AG09319 (cell line): ENCODE measurements at places on chromosomes 3 and 15.

GRCh38 chr3:81173514-81173913, 587.9 kb downstream of the GBE1 start:
- no peak for DNase-seq

- DNase-seq, result no peak
Observed at GRCh38 chr3:107235193-107235927, 141.9 kb upstream of the CCDC54 start.

- DNase-seq, result no peak
Observed at GRCh38 chr15:91357011-91357410, 257.0 kb downstream of the SV2B start.

- DNase-seq, result no peak
Observed at GRCh38 chr3:52004163-52004787, 8.6 kb upstream of the RPL29 start.

- no peak for DNase-seq
Observed at GRCh38 chr3:150070271-150070670, 99.6 kb upstream of the PFN2 start.

- DNase-seq, result peak; percentile 66
Observed at GRCh38 chr15:38069511-38070011, 135.1 kb downstream of the TMCO5A start.

DNA sequence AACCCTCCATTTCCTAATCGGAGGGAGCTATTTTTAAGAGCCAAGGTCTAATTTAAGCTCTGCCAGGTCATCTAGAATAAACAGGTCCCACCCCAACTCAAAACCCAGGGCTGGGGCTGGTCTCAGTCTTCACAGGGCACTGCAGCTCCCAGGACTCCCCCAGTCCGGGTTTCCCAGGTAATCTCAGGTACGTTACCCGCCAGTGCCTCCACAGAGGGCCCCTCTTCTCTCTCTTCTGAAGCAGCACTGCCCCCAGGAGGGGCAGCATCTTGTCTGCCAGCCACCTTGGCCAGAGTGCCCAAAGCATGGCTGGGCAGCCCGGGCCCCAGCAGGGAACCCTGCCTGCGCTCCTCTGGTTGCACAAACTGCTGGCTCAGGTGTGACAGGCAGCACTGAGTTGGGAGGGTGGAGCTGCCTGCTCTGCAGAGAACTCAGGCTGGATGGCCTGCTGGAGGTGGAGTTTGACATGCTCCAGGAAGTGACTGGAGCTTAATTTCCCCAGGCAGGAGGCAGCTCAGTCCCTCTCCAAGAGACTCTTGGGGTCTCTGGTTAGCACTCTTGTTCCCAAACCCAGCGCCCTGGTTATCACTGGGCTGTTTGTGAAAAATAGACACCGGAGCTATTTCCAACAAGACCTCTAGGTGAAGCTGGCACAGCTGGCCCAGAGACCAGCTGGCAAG, at the start of gene PLA2G4F:
TSS of gene PLA2G4F (minus strand) at position 394 of the 680 bp plus-strand sequence. CDS start at position 307, 87 bp downstream.
- no peak for DNase-seq

DNA sequence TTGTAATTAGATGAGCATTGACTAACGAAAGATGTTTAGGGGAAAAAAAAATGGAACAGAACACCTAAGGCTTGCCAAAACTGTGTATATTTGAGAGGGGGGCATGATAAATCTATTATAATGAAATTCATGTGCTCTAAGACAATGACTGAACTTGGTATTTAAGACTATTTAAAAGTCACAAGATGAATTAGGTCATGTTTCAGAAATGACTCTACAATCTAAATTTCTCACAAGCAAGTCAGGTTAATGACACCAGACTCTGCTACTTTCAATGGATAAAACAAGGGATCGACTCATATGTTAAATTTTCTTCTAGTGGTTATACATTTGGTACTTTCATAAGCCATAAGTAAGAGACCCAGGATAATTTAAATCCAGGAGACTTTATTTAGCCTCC, 78.4 kb downstream of the DUT start:
- no peak for DNase-seq

GRCh38 chr3:168087539-168087938, 8.2 kb downstream of the GOLIM4 start:
- DNase-seq, result no peak

DNA sequence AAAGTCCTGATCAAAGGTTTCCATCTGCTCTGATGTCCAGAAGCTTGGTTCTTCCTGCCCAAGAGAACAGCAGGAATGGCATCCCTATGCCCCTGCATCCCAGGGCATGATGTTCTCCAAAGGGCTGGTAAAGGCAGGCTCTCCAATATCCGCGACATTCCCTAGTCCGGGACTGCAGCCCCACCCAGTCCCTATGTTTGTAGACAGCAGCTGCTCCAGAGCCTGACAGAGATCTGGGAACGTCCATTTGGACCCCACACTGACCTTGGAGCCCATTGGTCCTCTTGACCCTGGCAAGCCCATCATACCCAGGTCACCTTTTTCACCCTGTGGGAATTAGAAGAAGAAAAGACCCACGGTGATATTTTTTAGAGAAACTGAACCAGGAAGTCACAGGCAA, 46.3 kb downstream of the COLQ start:
- no peak for DNase-seq

DNA sequence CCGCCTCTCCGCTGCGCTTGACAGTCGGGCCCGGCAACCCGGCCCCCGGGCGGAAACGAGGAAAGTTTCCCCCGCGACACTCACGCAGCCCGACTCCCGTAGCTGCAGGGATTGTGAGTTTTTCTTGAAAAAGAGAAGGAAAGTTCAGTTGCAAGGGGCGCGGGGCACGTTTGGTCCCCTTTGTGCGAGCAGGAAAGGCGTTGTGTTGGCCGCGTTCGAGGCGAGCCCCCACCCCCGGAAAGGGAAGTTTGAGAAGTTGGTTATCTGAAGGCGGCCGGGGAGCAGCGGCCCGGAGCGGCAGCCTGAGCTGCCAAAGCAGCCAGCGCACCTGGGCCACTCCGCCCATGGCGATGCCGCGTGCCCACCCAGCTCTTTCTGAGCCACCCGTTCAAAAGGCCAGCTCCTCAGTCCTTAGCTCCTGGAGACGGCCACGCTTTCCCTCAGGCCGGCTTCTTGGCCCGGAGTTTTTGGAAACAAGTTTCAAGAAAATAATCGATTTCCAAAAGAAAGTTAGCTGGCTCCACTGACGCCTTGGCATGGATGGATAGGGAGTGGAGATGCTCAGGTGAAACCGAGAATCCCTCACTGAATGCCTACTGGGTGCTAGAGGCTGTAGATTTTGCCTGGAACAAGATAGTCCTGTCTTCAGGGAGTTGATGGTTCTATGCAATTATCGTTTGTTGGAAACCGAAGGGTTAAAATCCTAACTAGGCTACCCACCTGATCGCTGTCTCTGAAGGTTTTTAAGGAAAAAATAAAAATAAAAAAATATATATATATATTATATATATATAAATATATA, 832 bp downstream of the TGFBR2 start:
- DNase-seq, result no peak

DNA sequence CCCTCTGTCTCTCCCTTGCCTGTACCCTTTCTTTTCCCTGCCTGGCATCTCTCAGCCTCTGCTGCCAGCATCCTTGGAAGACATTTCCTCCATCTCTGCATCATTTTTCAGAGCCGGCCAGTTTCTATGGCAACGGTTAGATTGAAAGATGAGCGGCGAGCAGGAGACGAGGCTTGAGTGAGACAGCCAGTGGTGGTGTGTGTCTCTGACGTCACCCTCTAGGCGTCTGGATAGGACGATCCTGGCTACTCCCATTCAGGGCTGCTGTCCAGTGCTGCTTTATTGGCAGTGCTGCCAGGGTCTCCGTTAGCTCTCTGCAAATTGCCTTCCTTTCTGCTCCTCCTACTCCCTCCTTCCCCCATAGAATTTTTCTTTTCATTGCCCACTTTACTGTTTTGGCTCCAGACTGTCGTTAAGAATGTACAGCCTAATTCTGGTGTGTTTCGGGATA, 57.9 kb downstream of the TRAK1 start:
- DNase-seq, result peak; percentile 54

DNA sequence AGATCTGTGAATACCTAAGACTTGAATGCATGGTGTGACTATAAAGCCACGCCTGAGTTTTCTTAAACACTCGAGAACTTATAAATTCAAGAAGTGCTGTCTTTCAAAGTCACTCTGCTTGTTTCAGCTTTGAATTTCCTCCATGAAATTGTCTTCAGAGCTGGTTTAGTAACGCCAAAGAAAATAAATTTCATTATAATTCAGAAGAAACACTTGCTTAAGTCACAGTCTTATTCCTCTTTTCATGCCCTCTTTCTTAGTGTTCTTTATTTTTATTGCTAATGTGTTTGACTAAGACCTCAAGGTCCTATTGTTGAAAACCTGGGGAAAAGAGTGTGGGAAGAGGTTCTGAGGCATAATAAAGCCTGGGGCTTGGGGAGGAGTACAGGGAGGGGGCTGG, 3.3 kb upstream of the RCN2 start:
- DNase-seq, result no peak

- DNase-seq, result no peak
Observed at GRCh38 chr15:41581110-41581509, 22.1 kb downstream of the TYRO3 start.

- no peak for DNase-seq
Observed at GRCh38 chr3:160587105-160587504, 21.7 kb upstream of the KPNA4 start.

- DNase-seq, result no peak
Observed at GRCh38 chr3:191139736-191140135, 59.3 kb upstream of the OSTN start.

DNA sequence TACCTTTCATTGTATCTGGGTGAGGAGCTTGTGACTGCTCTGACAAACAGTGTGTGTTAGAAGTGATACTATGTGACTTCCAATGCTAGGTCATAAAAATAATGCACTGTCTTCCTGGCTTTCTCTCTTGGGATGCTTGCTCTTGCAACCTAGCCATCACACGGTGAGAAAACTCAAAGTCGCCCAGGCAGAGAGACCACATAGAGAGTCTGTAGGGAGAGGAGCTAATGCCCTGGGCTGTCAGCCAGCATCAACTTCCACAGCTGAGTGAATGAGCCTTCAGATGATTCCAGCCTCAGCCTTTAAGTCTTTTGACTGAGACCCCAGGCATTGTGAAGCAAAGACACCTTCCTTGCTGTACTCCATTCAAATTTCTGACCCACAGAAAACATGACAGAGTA, 220.6 kb upstream of the SGO1 start:
- DNase-seq, result no peak

GRCh38 chr3:43217633-43218032, 68.7 kb upstream of the SNRK start:
- peak; percentile 24 for DNase-seq

- DNase-seq, result no peak
Observed at GRCh38 chr15:27783678-27784077, 315.4 kb downstream of the OCA2 start.

DNA sequence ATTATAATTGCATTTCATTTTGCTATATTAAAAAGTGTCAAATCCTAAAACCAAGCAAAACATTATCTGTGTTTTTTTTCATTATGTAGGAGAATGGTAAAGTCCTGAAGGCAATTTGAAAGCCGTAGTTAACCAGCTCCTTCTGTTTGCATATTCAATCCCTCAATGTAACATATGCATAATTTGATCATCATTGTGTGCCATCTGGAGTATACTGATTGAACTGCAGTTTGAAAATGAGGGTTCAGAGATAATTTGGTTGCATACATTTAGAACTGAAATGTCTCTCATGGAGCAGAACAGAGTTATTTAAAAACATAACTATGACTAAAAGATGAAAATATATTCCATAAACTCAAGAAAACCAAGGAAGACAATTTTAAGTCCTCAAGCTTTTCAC, 518.6 kb downstream of the GBE1 start:
- DNase-seq, result no peak

DNA sequence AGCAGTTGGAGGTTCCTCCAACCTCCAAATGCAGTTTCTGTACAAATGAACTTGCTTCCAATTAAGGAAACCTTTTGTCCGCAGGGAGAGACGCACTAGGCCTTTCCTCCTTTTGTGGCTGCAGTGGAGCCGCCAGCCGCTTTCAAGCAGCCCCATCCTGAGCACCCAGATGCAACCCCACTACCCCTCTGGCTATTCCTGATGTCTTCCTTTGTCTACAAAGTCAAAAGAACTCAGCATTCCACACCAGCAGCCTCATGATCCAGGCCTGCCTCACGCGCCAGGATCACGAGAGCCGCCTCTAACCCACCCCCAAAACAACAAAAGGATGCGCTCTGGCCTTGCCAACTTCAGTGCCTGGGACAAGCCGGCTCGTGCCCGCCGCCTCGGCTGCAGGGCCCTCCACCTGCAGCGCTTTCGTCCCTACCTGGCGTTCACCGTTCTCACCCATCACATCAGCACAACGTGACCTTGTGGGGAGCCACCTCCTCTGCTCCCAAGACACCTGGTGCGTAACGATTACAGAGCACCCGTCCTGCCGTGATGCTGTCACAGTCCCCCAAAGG, 48.2 kb upstream of the MUC4 start:
- DNase-seq, result no peak

DNA sequence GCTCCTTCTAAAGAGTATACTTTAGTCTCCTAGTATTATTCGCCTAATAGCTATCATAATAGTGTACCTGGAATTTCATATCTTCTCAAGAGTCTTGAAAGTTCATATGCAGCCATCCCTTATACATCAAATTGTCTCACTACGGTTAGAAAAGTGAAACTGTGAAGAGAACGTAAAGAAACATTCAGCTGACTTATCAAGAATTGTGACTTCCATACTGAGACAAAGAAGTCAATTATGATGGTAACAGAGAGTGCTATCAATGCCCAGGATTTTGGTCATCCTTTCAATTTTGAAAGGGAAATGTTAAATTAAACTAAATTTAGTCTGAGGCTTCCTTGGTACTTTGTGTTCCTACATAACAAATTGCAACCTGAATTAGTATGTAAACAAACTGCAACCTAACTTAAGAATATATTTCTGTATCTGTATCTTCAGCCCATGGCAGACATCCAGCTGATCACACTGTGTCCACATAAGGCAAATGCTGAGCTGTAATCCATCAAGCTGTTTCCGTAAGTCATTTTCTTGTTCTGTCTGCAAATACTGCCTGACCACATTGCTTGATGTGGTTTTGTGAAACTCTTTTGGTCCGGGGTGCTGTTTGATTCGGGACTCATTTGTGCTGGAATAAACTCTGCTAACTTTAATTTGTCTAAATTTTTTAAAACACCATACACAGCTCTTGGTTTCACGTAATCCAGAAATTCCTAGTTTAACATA, 469.6 kb downstream of the SI start:
- DNase-seq, result no peak

GRCh38 chr15:67433495-67434099, 87.3 kb upstream of the C15orf61 start:
- peak; percentile 18 for DNase-seq

DNA sequence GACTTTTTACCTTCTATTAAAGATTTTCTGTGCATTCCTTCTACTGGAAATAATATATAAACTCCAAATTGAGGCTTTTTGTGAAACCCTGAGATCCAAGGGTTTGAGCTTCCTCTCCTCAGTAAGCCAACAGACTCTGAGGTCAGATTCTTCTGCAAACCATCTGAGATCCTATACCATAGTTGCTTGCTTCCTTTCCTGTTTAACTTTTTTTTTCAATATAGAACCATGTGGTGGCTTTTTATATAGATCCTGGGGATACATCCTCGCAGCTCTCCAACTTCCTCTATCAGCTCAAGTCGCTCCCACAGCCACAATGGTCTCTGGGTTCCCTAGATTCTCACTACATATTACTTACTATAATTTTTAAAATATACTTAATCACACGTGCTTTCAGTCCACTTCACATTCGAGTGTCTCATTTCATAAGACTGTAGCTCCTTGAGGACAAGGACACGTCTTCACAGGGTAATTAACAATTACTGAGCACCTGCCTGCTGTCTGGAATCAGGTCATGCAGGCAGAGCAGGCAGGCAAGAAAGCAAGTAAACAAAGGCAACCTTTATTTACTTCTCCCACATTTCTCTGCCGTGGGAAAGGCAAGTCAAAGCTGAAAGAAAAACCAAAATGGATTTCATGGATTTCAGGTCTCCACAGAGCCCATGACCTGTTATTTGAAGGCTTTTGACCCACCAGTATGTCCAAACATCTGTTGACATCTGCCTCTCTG, 941.5 kb downstream of the FHIT start:
- no peak for DNase-seq
